ENCODE measurements at places on chromosomes 11 and 22.

GRCh38 chr11:72627594-72628281 is 46.5 kb downstream of the PDE2A start:
- no peak for DNase-seq

DNA sequence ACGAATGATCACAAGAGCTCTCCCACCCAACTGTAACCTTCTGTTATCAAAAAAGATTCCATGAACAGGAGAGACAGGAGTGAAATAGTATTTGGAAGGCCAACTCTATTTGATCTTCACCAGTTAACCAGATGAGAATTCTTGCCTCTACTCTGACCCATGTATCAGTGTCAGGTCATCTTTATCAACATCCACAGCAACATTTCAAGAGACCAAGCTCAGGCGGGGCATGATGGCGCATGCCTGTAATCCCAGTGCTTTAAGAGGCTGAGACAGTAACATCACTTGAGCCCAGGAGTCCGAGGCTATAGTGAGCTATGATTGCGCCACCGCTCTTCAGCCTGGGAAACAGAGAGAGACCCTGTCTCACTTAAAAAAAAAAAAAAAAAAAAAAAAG is 62.3 kb downstream of the GAB2 start:
- DNase-seq: no peak

GRCh38 chr11:10351765-10352641 is 47.1 kb downstream of the ADM start:
- no peak for DNase-seq

- no peak for DNase-seq
These were observed 238.4 kb downstream of the TBC1D22A start for GRCh38 chr22:47000888-47001287.

- DNase-seq: no peak
These were observed 94.5 kb downstream of the RPS6KA4 start for GRCh38 chr11:64453466-64453865.
